ENCODE measurements at places on chromosomes 2 and 18. TPM values are rescaled to one million over a fixed set of nuclear protein-coding genes. Genes with fewer than 3 reads are reported as not detected.

OR6B2 gene
- total RNA-seq, result not detected

PROC gene
- 3.6 TPM for total RNA-seq

PPP1R1C gene
- total RNA-seq, result not detected

ANKRD30B gene
- 0.06 TPM for total RNA-seq

ICOS gene
- 0.38 TPM for total RNA-seq

SKOR2 gene
- not detected for total RNA-seq

BOLL gene
- not detected for total RNA-seq

ASB18 gene
- not detected for total RNA-seq

ATRAID gene
- 85.2 TPM for total RNA-seq

ASPRV1 gene
- 0.55 TPM for total RNA-seq

AFTPH gene
- total RNA-seq, result 50.4 TPM

NEB gene
- total RNA-seq, result 0.54 TPM

- DNase-seq, result no peak
These were observed 91.1 kb downstream of the TTC32 start for GRCh38 chr2:19810637-19811036.

- DNase-seq, result no peak
These were observed 2.8 kb upstream of the PUM2 start for GRCh38 chr2:20353241-20353992.

DNA sequence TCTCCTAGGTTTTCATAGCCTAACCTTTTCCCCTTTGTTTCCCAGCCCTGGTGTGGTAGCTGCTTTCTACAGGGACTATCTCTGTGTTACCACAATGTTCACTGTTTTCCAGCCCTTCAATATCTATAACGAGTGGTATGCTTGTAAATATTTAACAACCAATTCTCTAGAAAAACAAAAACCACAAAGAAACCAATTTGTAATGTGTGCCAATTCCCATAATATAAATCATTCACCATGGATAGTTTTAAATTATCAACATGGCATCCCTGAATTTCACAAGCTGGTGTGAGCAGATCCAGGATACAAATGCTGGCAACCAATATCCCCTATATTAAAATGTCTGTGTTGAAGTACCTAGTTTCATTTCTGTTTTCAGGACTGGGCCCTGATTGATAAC lies 207.5 kb upstream of the FBXO11 start:
- DNase-seq, result no peak

- no peak for DNase-seq
These were observed 53.3 kb upstream of the NFU1 start for GRCh38 chr2:69490486-69490885.

DNA sequence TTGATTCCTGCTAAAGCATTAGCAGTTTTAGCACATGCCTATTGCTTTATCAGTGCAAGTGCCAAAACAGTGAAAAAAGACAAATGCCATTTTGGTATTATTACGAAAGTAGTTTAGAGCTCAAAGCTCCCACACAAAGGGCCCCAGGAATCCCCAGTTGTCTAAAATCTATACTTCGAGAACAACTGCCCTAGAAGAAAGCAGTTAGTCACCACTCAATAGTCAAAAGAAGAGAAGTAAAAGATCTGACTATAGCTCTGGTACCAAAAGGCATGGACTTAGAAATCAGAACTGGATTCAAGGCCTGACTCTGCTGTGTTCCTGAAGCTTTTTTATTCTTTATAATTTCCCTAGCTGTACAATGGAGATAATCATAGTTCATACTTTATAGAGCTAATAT lies 21.8 kb downstream of the SCN3A start:
- DNase-seq, result no peak

- DNase-seq, result no peak
These were observed 3.8 kb downstream of the KCNE4 start for GRCh38 chr2:223055836-223056235.

- no peak for DNase-seq
These were observed 23.8 kb downstream of the FHL2 start for GRCh38 chr2:105375001-105375561.

- DNase-seq, result no peak
These were observed 84.8 kb downstream of the OSBPL6 start for GRCh38 chr2:178279142-178279541.

- no peak for DNase-seq
These were observed at the start of gene IGFBP2 for GRCh38 chr2:216632952-216633615. IGFBP2 (plus strand) TSS chr2:216633420; CDS start chr2:216633524, 104 bp downstream.

DNA sequence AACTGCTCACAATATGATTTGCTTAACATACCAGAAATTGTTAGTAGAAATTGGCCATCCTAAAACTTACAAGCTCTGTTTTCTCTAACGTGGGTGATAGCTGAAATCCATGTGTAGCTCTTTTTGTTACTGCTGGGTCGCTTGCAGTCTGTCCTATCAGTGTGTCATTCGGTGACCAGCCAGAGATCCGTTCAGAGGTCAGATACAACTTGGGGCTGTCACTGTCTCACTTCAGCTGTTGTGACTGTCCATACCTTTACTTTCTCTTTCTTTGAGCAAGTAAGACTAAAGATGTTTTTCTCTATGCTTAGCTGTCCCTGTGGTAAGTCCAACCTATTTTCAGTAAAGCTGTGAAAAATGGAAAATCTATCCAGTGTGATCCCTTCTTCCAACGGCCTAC lies 282.9 kb upstream of the KCNH7 start:
- no peak for DNase-seq

GRCh38 chr2:105397025-105397722 lies 1.7 kb downstream of the FHL2 start:
- no peak for DNase-seq

DNA sequence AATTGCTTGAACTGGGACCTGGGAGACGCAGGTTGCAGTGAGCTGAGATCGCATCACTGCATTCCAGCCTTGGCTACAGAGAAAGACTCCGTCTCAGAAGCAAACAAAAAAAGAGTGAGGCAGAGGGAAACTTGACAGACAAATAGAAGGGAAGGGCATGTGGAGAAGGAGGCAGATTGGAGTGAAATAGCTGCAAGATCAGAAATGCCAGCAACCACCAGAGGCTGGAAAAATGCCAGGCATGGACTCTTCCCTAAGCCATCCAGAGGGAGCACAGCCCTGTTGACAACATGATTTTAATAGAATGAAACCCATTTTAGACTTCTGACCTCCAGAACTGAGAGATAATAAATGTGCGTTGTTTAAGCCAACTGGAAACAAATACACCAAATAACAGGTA lies 447.2 kb upstream of the SPHKAP start:
- no peak for DNase-seq

- DNase-seq, result no peak
These were observed 1034.4 kb upstream of the KLHL29 start for GRCh38 chr2:22350621-22351020.

GRCh38 chr2:2853346-2853745 lies 522.3 kb upstream of the MYT1L start:
- no peak for DNase-seq

DNA sequence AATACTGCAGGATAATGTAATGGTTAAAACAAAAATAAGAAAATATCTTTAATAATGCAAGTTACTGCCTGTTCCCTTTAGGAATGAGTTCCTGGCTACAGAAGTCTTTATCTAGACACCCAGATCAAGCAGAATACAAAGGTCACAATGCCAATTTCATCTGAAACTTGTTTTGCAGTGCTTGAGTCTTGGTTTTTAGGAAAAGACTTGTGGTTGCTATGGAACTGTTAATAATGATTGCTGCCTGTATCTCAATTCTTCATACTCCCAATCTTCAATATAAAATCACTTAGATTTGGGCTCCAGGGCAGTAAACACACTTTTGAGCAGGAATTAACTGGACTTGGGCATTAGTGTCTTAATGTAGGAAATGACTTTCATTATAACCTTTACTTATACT lies 14.2 kb downstream of the CAVIN2 start:
- no peak for DNase-seq

DNA sequence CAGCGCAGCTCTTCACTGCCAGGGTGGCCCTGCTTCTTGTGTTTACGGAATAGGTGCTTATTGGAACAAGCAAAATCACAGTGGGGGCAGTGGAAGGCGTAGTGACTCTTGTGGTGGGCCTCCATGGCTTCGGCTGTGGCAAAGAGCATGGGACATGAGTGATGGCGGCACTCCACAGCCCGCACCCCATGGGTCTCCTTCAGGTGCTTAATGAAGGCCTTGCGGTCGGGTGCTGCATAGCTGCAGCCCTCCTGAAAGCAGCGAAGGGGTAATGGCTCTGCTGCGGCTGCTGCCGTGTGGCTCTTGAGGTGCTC lies 10.7 kb downstream of the ZNF142 start:
- no peak for DNase-seq

GRCh38 chr18:77065221-77065981 lies 67.2 kb downstream of the MBP start:
- DNase-seq, result peak; percentile 69

Measured in mucosa of descending colon (tissue), 3 donors.